ENCODE measurements at places on chromosomes 3 and 15.

DNA sequence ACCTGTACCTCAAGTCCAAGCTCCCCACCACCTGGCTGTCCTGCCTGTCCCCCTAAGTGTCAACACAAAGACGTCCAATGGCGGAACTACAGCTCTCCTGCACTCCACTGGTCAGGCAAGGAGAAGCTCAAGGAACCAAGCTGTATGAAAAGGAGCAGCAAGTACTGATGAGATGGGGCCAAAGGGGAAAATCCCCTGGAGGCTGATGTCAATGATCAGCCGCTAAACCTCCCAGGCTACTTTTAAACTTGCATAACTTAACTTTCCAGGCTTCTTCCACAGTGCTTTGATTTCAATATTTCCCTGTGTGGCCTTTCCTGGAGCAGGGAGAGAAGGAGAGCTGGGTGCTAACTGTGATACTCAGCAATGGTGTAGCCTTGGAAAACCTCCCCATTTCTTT is 35.0 kb downstream of the TM4SF4 start:
- DNase-seq: no peak

GRCh38 chr3:134366928-134367811 is 7.1 kb downstream of the AMOTL2 start:
- no peak for DNase-seq

DNA sequence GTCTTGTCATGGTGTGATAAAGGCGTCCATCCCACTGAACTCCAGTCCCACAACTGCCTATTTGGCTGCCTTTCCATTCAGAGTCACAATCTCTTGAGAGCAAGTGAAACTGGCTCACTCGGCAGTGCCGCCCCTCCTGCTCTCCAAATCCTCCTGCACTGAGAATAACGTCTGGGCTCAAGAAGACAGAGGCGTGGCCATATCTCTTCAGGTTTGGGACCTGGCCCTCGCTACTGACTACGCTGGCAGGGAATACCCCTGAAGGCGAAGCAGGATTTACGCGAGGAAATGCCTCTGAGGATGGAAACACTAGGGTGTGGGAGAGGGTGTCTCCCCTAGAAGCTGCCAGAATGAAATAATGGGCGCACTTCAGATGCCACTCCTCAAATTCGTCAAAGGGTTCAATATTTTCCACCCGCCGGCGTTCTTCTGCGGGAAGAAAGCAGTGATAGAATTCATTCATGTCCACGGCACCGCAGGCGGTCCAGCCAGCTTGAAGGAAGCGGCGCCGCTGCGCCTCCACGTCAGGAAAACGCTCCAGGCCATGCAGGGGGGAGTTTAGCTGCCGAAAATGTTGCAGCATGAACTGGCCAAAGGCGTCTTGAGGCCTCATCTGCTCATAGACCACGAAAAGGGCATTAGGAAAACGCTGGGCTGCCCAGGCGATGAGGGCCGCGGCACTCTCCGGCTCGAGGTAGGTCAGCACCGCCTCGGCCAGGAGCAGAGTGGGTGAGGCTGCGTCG is 985 bp downstream of the LCMT2 start:
- no peak for DNase-seq

DNA sequence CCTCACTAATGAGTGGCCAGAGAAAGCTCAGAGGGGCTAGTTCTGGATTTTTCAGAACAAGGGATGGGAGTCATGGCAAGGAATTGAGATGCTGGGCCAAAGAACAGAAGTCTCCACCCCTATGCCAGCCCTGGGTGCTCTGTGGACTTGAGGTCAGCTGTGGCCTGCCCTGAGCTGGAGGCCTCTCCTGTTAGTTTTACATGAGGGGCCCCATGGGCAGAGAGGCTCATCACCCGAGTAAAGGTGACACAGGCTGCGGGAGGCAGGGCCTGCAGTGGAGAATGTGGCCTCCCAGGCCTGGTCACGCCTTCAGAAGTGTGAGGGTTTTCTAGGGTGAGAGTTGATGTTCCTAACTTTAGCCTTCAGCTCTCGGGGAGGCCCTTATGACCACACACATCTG is 44.9 kb downstream of the ABHD5 start:
- no peak for DNase-seq

GRCh38 chr3:27696906-27697305 is 25.2 kb downstream of the EOMES start:
- no peak for DNase-seq

DNA sequence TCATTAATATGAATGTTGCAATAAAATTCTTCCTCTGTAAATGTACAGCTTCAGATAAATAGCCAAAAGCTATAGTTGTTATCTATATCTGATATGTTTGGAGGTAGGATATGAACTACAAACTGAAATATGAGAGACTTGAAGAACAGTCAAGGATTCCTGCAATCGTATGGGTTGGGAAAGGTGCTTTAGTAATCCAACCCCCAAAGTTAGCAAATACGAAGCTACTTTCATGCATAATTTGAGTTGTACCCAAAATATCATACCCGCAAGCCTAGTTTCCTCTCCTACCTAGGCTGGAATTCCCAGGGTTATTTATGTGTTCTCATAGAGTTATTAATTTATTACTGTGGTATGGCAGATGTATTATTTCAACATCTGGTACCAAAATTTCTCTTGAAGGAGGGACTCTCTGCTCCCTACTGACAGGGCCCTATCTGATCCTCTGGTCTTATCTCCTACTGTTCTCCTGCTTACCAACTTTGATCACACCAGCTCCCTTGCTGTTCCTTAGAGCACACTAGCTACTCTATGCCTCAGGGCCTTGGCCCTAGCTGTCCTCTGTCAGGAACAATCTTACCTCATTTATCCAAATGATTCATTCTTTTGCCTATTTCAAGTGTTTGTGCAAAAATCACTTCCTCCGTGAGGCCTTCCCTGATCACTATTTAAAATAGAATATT is 140.4 kb upstream of the CCDC54 start:
- DNase-seq: no peak

GRCh38 chr15:34258151-34258550 is 33.3 kb downstream of the EMC4 start:
- DNase-seq: no peak

- DNase-seq: no peak
Observed at GRCh38 chr3:143601723-143602484, 246.4 kb downstream of the SLC9A9 start.

GRCh38 chr3:37197810-37198371 is 23.5 kb upstream of the LRRFIP2 start:
- DNase-seq: no peak

GRCh38 chr15:96138985-96139384 is 191.5 kb upstream of the NR2F2 start:
- no peak for DNase-seq

DNA sequence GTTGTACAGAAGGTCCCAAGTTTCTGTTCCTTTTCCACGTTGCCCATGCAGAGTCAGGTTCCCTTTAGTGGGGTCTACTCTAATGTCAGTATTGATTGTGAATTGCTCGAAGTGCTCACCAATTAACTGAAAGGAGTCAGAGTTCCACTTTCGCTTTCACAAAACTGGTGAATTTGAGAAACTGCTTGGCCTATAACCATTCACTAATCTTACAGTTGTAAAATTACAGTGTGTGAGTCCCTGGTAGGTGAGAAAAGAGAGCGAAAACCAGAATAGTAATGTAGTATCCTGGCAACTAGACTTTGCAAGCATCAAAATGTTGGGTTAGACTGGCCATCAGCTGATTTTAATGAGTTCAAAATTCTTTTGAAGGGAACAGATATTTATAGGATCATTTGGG is 237.5 kb upstream of the CHRM5 start:
- no peak for DNase-seq

GRCh38 chr3:174439331-174440252 is 419.5 kb upstream of the NAALADL2 start:
- peak; percentile 26 for DNase-seq

- DNase-seq: no peak
Observed at GRCh38 chr3:15454965-15455364, 27.6 kb downstream of the EAF1 start.

- DNase-seq: no peak
Observed at GRCh38 chr15:25175789-25176615, 221.2 kb downstream of the SNRPN start.

GRCh38 chr15:49751751-49752150 is 130.9 kb downstream of the DTWD1 start:
- no peak for DNase-seq

DNA sequence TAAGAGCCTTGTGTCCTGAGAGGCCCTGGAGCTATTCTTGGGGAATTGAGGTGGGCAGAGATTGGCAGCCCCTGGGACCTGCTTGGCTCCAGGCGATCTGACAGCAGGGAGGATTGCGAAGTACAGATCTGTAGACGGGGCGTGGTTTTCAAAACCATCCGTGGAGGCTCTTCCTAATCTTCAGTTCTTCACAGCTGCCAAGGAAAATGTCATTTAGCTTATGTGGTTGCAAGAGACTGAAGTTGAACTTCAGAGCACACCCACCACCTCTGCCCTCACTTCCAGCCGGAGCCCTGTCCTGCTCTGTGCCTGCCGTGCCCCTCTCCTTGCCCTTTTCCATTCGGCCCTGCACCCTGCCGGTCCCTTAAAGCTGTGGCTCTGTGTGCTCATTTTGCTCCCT is 12.9 kb downstream of the NISCH start:
- DNase-seq: no peak

GRCh38 chr15:60563539-60564404 is 84.8 kb upstream of the ICE2 start:
- no peak for DNase-seq

- no peak for DNase-seq
Observed at GRCh38 chr3:7290077-7290825, 429.3 kb downstream of the GRM7 start.

- no peak for DNase-seq
Observed at GRCh38 chr15:63040509-63040908, 2.0 kb upstream of the TPM1 start.

DNA sequence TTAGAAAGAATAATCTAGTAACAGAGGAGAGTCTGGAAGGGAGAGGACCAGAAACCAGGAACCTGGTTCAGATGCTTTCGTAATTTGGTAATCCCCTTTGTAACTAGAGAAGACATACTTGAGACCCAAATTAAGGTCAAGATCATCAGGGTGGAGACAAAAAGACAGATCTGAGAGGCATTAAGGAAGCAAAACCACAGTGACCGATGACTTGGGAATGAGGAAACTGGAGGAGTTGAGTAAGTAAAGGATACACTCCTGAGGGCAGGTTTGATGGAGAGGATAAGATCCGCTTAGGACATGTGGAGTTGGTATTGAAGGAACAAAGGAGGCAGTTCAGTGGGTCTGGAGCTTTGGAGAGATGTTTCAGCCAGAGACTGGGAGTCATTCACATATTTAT is 23.6 kb upstream of the BCL2A1 start:
- DNase-seq: no peak

- DNase-seq: no peak
Observed at GRCh38 chr3:4356220-4356540, 53.0 kb downstream of the SETMAR start.

DNA sequence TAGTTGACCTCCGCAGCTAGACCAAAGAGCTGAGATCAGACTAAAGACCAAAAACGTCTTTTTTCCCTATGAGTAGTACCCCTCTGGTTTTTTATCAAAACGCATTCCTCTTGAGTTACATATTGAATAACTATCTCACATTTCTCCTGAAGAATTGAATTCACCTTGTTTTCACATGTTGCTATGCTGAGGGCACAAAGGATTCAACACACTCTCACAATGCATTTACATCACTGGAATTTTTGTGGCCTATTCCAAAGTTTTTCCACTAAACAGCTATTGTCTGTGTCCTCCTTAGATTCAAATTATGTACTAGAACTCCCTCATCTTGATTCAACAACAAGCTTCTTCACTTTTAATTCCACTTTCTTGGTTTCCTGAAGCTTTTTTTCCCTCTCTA is 112.5 kb downstream of the RSL24D1 start:
- DNase-seq: no peak

DNA sequence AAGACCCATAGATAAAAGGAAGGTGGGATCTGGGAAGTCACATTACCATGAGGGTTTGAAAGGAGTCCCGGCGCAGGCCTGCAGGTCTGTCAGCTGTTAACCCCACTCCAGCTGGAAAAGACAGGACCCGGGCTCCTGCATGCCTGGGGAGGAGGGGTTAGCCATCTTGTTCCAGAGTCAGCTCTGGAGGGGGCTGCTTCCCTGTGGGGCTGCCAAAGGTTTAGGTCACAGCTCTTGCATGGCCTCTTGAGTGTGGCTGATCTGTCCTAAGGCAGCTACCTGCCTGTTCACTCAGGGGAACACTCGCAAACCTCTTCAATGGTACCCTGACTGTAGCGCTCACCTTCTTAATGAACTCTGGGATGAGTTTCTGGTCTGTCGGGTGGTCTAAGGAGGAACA is 104.5 kb downstream of the RFTN1 start:
- DNase-seq: no peak

GRCh38 chr15:63861946-63862517 is 28.3 kb upstream of the HERC1 start:
- DNase-seq: no peak

GRCh38 chr3:47896736-47897135 is 93.8 kb downstream of the DHX30 start:
- DNase-seq: no peak

DNA sequence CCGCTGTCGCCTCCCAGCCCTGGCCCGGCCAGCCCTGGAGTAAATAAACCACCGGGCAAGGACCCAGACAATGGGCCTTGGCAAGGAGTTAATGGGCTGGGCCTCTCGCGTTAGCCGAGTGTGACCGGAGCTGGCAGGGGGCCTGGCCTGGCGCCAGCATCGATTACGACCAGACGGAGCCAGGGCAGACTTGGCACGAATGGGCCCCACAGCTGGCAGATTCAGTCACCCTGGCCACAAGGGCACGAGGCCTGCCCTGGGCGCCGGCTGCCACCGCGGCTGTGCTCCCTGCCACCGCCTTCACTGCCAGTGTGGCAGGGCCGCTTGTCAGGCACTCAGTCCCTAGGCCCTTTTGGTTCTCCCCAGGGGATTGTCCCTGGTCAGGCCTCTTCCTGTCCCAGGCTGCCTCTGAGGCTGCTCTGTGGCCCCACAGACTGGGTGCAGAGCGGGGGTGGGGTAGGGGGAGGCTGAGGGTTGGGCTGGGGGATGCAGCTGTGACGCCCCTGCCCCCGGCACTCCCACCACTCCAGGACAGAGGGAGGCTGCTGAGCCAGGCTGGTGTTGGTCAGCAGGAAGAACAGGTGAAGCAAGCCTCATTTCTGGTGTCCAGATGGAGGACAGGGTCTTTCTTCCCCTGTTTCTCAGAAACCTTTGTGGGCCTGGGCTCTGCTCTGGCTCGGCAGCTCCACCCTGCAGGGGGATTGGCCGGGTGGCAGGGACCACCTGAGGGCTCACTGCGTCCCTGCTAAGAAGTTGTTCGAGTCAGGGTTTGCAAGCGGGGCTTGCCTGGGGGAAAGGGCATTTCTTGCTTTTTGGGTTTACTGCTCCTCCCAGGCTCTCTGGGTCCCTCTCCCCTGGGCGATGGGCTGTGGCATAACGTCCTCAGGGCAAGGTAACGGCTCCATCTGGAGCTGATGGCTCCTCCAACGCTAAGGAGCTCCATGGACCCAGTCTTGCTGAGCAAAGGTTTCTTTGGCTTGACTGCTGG is 30.5 kb upstream of the SRP14 start:
- no peak for DNase-seq

- DNase-seq: peak; percentile 30
Observed at GRCh38 chr15:48855501-48856440, 22.2 kb upstream of the EID1 start.

DNA sequence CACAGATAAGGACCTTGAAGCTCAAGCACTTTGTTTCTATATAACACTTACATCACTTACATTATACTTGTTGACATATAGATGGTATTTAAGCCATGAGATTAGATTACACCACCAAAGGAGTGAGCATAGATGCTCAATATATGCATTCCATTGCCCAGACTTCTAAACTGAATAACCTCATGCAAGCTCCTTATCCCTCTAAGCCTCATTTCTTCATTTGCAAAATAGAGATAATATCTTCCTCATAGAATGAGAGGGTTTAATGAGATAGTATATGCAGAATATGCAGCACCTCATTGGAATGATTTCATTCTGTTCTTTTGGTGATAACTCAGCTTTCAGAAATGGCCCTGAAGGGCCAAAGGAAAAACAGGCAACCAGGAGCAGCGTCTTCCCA is 18.5 kb downstream of the NLGN1 start:
- DNase-seq: no peak

Data from HTR-8/SVneo (cell line).